Effector memory CD4-positive, alpha-beta T cell (primary cell): ENCODE measurements at places on chromosomes 3 and 15.

DNA sequence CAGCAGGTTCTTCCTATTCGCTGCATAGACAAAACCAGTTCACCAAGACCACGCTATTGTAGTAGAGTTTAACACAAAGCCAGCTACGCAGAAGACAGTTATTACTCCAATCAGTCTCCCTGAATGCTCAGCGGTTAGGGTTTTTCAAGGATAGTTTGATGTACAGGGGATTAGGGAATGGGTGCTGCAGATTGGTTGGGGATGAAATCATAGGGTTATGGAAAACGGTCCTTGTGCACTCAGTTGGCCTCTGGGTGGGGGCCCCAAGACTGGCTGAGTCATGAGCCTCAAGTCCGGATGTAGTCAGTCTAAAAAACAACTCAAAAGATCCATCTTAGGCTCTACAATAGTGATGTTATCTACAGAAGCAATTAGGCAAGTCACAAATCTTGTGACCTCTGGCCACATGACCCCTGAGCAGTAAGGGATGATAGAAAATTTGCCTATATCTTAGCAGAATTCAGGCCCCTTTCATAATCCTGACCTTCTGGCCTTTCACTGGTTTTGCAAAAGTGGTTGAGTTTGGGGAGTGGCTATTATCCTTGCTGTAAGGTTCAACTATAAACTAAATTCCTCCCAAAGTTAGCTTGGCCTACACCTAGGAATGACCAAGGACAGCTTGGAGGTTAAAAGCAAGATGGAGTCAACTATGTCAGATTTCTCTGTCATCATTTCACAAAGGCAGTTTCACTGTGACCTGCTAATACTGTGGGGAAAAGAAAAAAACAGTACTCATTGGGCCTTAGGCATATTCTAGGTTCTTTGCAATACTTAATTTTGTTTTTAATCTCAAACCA, 57.7 kb downstream of the LIPC start:
- DNase-seq: no peak

DNA sequence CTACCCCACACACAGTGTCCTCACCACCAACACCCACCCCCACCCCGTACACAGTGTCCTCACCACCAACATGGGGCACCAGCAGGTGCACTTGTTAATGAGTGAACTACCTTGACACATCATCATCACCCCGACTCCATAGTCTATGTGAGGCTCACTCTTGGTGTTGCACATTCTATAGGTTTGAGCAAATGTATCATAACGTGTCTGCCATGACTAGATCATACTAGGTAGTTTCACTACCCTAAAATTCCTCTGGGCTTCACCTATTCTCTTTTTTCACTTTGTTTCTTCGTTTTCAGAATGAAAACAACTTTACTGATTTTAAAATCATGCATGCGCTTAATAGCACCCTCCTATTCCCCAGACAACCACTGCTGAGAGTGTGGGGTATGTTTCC, 102.6 kb upstream of the SLC6A6 start:
- no peak for DNase-seq

DNA sequence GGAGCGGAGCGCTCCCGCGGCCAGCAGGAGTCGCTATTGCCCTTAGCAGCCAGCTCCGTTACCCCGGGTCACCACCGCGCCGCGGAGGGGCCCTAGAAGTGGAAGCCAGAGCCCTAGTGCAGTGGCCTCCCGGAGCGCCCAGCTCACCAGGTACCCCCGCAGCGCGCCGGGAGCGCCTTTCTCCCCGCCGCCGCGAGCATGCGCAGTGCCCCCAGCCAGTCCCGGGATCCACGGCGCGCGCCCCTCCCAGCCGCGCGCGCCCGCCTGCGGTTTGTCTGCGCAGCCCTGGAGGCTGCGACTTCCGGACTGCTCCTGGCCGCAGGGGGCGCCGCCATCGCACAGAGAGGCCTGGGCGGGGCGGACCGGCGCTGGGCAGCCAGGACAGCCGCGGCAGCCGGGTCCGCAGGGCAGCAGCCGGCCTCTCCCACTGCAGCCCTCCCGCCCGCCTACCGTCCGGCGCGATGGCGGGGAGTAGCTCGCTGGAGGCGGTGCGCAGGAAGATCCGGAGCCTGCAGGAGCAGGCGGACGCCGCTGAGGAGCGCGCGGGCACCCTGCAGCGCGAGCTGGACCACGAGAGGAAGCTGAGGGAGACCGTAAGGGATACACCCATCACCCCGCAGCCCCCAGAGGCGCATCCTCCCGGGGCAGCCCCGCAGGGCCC, 5.7 kb downstream of the TPM1 start:
- DNase-seq: peak; percentile 80

- no peak for DNase-seq
Measured at GRCh38 chr3:156472150-156472549, 82.8 kb downstream of the SSR3 start.
